ENCODE measurements at places on chromosomes 7 and 10. TPM values are rescaled to one million over a fixed set of nuclear protein-coding genes. Genes with fewer than 3 reads are reported as not detected.

- DNase-seq: peak; percentile 8
These were observed 15.4 kb upstream of the PCLO start for GRCh38 chr7:83178066-83178465.

DNA sequence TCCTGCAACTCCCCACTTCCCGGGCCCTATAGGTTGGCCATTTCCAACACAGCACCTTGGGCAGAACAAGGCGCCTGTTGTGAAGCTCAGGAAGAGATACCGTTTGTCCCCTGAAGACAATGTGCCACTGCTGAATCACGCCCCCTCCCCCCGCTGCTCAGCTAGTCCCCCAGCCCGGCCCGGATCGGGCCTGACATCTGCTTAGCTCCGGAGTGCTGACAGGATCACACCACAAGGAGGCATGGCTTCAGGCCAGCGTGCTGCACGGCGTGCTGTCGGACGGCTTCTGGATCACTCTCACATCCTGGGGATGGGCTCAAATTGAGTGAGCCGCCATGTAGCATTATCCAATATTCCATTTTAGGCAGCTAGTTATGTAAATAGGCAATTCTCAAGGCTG is 62.1 kb upstream of the EFCAB10 start:
- no peak for DNase-seq

The NFKB2 gene
- 16.2 TPM for total RNA-seq

The CCL26 gene
- total RNA-seq: 1.2 TPM

- DNase-seq: peak; percentile 33
These were observed 183.1 kb downstream of the TAX1BP1 start for GRCh38 chr7:27922907-27923641.

- no peak for DNase-seq
These were observed 241.8 kb downstream of the TEX36 start for GRCh38 chr10:125441151-125441550.

The DYNC1I1 gene
- 0.54 TPM for total RNA-seq

The TCF7L2 gene
- total RNA-seq: 8.8 TPM

DNA sequence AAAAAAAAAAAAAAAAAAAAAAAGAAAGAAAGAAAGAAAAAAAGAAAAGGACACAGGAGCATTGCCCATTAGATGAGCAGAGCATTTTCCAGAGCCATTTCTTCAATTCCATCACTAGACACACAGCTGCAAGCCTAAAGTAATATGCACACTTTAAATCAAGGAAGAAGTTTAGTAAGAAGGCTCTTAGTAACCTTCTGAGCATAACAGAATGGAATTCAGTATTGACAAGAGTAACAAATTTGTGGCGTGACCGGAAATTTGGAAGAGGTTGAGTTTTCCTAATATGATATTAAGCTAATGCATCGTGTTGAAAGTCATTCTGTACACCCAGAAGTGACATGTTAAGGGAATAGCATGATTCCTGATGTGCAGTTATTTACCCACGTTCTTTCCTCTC is 35.3 kb downstream of the SMURF1 start:
- peak; percentile 71 for DNase-seq

The KIAA1217 gene
- 12.5 TPM for total RNA-seq

The HPSE2 gene
- total RNA-seq: not detected

DNA sequence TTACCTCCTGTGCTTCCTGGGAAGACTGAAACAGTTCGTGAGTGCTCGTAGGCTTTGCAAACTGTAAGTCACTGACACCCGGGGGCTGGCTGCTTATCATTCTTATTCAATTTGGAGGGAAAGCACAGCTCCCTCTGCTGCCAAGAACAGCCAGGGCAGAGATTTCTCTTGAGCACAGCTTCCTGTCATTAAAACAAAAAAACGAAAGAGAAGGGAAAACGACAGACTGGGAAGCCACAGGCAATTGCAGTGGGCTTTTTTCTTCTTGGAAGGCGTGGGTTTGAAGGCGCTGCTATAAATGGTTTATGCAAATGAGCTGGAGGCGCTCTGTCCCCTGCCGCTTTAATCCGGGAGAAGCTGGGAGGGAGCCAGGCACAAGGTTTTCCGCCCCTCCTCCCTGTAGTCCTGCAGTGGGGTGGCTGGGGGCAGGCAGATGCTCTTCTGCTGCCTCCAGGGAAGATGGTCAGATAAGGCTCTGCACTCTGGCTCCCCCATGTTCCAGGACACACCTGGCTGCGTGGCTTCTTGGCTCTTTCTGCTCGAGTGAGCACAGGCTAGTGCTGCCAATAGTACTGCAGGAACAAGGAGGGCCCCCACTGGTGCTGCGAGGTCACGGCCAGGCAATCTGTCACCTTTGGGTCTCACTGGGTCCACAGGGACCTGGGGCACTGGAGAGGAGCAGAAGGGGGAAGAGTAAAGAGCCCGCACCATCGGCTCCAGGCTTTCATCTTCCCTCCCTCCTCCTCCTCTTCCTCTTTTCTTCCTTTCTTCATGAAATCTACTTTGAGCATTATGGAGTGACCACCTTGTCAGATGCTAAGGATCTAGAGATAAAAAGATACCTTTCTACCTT is 49.5 kb downstream of the NEURL1 start:
- DNase-seq: peak; percentile 61

The C10orf67 gene
- not detected for total RNA-seq

DNA sequence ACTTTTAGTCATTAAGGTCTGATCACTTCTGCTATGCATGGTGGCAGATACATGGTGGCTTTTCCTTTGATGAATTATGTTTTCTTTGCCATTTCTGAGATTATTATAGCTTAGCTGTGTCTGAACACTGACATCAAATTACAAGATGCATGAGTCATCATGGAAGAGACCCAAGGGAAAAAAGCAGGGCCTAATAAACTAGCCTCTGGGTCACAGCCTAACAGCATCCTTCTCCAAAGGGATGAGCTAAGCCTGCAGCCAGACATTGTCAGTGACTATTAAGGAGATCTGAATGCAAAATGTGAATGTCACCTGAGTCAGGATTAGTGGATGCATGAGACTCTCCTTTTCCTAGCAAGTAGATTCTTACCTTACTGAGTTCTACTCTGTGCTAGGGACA is 19.1 kb upstream of the OGDHL start:
- peak; percentile 29 for DNase-seq

The PIP gene
- not detected for total RNA-seq

The CDNF gene
- total RNA-seq: 1.2 TPM

GRCh38 chr7:34776748-34777358 is 118.8 kb downstream of the NPSR1 start:
- DNase-seq: no peak

All from fibroblast of the aortic adventitia (primary cell).